ENCODE measurements at places on chromosomes 12 and 14. TPM values are rescaled to one million over a fixed set of nuclear protein-coding genes. Genes with fewer than 3 reads are reported as not detected.

The FGF23 gene
- 0.10 TPM for total RNA-seq

The OASL gene
- total RNA-seq = 0.19 TPM

The KLRG1 gene
- total RNA-seq = 4.4 TPM

The TRAFD1 gene
- total RNA-seq = 40.4 TPM

The SYCP3 gene
- not detected for total RNA-seq

The CLECL1 gene
- not detected for total RNA-seq

The TMEM253 gene
- 1.8 TPM for total RNA-seq

The PSEN1 gene
- 58.9 TPM for total RNA-seq

The CABP1 gene
- total RNA-seq = 0.26 TPM

DNA sequence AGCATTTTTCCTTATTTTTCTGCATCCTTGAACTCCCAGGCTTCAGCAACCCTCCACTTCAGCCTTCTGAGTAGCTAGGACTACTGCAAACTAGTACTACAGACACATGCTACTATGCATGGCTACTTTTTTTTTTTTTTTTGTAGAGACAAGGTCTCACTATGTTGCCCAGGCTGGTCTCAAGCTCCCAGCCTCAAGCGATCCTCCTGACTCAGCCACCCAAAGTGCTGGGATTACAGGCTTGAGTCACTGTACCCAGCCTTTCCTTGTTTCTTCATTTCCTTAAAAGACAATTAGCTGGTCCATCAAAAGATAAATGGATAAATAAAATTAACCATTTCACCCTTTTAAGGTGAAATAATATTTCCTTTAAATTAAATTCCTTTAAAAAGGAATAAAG, 205.8 kb downstream of the SPTSSA start:
- DNase-seq = no peak

- no peak for DNase-seq
Observed at GRCh38 chr14:56374421-56374820, 205.2 kb upstream of the TMEM260 start.

GRCh38 chr14:92984082-92984788, 61.3 kb downstream of the CHGA start:
- DNase-seq = no peak

DNA sequence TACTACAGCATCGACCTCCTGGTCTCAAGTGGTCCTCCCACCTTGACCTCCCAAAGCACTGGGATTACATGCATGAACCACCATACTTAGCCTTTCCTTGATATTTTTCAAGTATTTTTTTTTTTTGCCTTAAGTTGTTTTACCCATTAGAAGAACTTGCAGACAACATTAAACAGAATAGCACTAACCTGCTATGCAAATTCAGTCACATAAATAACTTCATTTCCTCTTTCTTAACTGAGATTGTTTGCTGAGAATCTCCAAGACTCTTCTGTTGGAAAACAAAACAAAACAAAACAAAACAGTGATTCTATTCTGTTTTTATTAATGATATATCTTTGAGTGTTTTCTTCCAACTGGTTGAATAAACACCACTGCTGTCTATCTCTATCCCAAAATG, 115.9 kb upstream of the IFNG-AS1 start:
- DNase-seq = no peak

DNA sequence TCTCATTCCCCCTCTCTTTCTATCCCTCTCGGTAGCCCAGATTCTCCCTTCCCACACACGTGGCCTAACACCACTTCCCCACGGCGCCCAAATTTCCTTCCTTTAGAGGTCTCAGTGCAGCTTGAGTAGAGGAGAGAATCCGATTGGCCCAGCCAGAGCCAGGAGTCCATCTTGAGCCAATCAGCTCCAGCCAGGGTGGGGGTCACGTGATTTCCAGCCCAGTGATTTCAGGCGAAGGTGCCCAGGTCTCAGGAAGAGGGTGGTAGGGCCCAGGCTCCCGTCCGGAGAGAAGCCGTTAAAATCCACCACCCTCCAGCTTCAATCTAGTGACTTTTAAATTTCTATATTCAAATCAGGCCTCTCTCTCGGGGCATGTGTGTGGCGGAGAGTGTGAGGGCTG, 45.2 kb upstream of the MYL2 start:
- no peak for DNase-seq

GRCh38 chr12:6198051-6198450, 2.1 kb upstream of the CD9 start:
- no peak for DNase-seq

DNA sequence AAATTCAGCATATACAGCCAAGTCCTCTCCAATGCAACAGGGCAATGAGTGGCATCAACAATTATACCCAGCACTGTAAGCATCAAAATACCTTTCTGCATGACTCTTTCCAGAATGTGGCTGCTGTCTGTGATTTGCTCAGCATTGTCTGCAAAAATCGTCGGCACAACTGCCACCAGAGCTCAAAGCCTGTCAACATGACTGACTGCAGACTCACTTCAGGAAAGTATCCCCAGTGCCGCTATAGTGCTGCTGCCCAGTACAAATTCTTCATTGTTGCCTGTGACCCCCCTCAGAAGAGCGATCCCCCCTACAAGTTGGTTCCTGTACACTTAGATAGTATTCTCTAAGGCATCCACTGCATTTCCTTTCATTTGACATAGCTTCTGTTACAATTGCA, 735 bp downstream of the RNASE6 start:
- DNase-seq = no peak

DNA sequence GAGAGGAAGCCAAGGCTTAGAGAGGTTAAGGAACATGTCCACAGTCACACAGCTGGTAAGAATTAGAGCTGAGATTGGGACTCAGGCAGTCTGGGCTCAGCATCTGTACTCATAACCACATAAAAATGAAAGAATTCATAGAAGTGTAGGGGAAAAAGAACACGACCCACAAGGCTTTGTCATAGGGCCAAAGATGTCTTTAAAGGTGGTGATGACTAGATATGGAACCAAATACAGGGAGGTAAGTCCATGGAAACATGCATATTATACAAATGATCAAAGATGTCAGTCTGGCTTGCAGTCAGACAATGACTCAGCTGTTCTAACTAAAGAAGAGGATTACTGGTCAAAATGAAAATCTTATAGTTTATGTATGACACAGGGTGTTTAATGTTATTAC, 7.2 kb upstream of the SSPN start:
- DNase-seq = no peak

DNA sequence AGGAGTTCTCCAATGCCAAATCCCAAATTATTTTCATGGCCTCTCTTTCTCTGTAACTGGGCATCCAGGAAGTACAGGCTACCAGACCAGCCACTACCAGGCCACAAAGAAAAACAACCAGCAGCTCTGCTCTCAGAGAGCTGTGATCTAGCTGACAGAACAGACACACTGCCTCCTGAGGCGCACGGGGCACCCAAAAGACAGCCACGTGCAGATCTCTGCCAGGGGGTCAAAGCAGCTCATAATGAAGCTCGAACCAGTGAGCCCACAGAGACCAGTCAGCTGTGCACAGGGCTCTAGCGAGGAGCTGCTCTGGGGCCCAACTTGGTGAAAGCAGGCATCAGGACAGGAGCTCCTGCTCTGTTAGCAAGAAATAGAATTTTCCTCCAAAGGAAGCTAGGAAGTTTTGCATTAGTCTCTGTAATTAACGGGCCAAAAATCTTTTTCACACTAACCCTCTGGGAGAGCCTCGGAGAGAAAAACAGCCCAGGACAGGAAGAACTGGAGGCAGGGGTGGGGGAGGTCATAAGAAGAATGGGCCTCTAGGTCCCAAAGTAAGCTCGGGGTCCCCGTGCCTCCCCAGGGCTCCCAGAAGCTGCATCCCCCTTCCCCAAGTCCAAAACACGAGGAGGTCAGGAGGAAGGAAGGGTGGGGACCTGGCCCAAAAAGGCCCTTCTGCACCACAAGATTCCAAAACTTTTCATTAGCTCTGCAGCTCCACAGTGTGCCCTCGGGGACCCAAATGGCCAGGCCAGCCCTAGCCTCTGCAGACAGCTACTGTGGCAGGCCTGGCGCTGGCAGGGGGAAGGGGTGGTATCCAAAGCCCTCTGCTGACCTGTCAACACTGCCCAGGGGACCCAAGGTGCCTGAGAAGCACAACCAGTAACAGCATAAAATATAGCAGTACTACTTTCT, 30.2 kb downstream of the ACTN1 start:
- DNase-seq = no peak

DNA sequence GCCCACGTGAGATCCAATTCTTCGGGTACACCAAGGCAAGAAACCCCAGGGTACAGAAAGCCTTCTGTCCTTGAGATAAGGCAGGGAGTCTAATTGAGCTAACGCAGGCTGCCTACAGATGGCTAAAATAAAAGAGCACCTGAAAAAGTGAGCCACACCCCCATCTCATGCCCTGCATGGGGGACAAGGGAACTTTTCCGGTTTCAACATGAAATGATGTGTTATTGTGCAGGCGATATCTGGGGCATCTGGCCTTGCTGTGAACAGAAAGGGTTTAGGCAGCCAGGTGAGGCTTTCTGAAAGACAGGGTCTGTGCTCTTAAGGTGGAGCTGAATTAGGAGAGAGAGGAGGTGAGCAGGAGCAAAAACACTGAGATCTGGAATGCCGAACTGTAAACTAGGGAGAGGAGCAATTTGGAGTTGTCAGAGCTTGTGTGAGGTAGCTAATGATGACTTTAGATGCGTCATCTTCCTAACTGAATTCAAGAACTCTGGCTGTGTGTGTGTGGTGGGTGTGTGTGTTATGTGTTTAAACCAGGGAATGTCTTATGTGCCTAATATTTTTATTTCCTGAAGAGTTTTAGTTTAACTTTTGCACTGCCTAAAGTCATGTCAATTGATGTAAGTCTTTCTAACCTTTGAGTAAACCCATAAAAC, 20.1 kb upstream of the LDHB start:
- no peak for DNase-seq

DNA sequence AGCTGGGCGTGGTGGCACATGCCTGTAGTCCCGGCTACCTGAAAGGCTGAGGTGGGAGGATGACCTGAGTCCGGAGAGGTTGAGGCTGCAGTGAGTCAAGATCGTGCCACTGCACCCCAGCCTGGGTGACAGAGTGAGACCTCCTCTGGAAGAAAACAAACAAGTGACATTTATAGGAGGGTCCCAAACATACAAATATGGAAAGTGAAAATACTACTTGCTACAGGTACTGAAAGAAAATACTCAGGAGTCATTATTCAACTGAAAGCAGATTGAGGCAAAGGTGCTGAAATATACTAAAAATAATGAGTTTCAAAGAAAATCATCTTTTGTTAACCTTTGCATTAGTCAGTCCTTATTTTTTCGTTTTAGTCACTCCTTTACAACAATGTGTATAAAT, 53.5 kb downstream of the ETV6 start:
- no peak for DNase-seq

DNA sequence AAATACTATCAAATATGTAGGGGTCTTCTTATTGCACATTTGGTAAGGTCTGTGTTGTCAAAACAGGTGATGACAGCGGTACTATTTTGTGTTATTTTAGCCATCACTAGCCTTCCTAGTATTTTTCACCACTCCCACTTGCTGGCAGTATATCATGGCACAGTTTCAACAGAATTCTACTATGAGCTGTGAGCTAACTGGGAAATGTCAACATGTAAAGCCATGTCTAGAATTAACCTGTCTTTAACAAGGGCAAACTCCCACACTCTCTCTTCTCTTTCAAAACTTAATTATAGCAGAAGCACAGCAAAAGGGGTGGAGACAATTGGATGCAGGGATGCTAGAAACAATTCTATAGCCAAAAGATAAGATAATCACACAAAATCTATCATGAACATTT, 253.4 kb downstream of the PAX9 start:
- DNase-seq = no peak

DNA sequence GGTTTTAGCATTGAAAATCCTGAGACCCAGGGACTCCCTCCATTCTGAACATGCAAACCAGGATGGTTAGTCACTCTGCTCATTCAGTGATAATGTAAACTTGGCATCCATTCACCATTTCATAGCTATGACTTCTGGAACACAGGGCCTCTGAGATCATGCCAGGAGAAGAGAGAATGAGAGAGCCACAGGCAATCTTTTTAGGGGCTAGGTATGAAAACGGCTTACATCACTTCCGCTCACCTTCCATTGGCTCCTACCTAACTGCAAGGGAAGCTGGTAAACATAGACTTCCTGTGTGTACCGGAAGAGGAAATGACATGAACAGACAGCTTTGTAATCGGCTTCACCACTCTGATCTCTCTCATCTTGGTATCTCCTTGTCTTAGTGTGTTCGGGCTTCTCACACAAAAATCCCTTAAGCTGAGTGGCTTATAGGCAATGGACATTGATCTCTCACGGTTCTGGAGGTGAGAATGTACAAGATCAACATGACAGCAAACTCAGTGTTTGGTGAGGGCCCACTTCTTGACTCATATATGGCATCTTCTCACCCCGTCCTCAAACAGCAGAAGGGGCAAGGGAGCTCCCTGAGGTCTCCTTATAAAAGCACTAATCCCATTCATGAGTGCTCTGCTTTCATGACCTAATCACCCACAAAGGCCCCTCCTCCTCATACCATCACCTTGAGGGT, 465.9 kb upstream of the TBX3 start:
- no peak for DNase-seq

DNA sequence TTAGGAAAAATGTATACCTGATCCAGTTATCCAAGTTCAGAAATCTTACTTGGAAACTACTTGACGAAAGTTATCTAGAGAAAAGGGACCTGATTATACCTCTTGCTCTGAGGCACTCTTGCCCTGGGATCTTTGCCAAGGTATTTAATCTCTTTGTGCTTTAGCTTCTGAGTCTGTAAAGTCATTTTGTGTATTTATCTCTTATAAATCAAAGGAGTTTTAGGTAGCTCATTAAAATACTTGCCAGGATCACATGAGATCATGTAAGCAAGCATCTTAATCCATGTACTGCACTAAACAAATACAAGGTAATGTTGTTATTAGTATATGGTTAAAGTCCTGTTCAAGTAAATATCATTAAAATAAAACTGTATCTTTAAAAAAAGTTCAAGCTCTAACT, 147.5 kb downstream of the IPO8 start:
- DNase-seq = no peak

- no peak for DNase-seq
Observed at GRCh38 chr14:51056421-51056820, 38.5 kb downstream of the TRIM9 start.

DNA sequence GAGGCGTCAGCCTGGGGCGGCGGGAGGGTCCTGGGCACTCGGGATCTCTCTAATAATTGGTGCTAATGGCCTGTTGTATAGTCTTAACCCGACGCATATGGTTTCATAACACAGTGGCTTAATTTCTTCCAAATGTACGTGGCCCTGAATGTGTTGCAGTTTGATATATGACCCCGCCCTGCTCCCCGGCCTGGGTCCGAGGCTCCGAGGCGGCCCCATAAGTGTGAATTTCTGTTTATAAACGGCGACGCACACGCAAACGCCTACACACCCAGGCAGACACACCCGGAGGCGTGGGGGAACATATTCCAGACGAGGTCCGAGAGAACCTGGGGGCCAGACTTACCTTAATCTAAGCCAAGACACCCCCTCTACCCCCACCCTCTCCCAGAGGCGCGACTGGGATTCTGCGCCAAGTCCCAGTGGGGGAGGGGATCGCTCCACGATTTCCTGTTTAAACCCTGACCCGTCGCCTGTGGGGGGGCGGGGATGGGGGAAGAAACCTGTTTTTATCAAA, 9.7 kb upstream of the HOXC6 start:
- no peak for DNase-seq
